ENCODE measurements at places on chromosomes 12 and 14.

GRCh38 chr12:48285751-48286650, 64.7 kb downstream of the ZNF641 start:
- no peak for DNase-seq

DNA sequence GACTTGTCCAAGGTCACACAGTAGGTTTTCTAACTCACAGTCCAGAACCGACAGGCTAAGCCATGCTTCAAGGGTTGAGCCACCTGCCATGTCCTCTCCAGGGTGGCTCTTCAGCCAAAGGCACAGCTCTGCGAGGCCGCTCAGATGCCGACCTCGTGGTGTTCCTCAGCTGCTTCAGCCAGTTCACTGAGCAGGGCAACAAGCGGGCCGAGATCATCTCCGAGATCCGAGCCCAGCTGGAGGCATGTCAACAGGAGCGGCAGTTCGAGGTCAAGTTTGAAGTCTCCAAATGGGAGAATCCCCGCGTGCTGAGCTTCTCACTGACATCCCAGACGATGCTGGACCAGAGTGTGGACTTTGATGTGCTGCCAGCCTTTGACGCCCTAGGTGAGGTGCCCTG, 12.7 kb upstream of the OAS2 start:
- DNase-seq: no peak

DNA sequence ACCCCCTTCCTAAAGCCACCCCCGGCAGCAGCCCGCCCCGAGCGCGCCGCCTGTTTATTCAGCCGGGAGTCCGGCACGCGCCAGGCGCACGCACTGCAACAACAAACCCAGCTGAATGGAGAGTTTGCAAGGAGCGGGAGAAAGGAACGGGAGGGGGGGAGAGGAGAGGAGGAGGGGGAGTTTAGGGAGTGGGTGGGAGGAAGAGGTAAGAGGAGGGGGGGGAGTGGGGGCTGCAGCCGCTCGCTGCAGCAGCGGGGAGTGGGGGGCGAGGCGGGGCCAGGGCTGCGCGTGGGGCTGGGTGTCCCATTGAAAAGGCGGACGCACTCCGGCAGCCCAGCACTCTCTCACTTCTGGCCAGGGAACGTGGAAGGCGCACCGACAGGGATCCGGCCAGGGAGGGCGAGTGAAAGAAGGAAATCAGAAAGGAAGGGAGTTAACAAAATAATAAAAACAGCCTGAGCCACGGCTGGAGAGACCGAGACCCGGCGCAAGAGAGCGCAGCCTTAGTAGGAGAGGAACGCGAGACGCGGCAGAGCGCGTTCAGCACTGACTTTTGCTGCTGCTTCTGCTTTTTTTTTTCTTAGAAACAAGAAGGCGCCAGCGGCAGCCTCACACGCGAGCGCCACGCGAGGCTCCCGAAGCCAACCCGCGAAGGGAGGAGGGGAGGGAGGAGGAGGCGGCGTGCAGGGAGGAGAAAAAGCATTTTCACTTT, at the start of gene ASCL1:
TSS of gene ASCL1 (plus strand) at position 336 of the 712 bp plus-strand sequence. CDS start 571 bp downstream, outside the sequence.
- DNase-seq: no peak

DNA sequence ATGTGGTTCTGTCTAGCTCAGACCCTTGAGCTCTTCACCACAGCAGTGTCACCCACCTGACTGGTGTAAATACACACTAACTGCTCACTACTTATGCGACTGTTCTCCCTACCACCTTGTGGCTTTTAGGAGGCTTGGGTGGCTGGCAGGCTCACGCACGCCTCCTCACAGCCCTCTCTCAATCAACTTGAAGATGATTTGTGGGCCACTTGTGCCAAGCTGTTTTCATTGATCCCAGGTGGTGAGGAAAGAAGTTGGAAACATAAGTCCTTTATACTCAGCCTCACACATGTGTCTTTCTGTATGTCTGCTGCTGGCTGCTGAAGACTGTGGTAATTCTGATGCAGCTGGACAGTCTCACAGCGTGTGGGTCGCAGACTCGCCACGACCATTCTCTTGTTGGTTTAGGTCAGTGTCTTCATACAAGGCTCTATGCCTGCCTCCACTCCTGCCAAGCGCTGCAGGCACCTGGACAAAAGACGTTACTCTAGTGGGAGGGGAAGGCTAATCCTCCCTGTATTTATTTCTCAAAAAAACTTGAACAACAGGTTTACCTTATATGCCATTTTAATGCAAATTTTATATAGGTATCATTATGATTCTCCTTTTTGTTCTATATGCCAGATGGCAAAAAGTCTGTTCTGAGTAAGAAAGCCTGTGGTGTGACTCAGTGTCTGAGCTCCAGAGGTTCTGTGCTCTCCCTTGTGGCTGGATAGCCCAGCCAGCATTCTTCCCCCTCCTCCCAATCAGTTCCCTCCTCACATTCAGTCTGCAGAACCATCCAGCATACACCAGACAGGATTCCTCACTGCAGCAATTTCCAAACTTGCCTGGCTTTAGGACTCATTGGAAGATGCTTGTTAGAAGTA, 115.6 kb downstream of the DIP2B start:
- no peak for DNase-seq

DNA sequence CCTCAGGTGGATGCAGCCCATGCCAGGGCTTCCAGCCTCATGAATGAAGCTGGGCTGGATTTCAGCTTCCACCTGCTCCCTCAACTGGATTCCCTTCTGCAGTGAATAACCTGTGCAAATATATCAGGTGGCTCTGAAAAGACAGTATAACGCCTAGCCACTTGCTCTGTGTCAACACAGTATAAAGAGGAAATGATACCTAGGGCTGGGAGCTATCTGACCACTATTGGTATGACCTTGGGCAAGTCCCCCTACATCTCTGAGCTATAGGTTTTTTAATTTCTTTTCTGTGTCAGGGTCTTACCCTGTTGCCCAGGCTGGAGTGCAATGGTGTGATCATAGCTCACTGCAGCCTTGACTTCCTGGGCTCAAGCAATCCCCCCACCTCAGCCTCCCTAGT, 19.8 kb downstream of the ISM2 start:
- no peak for DNase-seq

GRCh38 chr14:88613552-88614010, 50.7 kb downstream of the ZC3H14 start:
- DNase-seq: no peak

DNA sequence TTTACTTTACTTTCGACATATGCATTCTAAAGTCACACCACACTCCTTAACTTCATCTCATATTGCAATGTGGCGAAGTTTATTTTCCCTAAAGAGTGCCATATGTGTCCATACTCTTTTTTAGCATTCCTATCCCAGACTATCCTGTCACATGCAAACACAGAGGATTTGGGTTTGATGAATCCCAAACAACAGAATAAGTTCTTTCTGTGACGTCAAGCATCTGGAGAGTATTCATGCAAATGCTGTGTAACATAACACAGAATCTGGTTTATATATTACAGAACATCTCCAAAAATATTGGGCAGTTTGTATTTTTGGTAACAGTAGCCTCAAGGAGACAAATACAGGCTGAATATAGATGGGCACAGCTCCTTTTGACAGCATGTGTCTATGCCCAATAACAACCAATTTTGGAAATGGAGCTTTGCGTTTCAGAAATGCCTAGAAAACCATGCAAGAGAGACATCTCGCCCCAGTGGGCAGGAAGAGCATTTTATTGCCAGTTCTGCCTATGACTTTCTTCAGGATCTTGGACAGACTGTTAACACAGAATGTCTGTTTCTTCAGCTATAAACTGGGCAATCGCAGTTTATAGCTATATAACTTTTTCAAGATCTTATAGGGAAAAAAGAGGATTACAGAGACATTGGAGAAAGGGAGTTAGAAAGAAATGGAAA, 190.8 kb downstream of the ADAMTS20 start:
- DNase-seq: no peak

- DNase-seq: no peak
Measured at GRCh38 chr14:79856381-79856780, 354.9 kb downstream of the DIO2 start.

- DNase-seq: no peak
Measured at GRCh38 chr14:56902385-56902784, 92.1 kb upstream of the OTX2 start.

GRCh38 chr12:98405805-98406366, 109.5 kb upstream of the TMPO start:
- DNase-seq: no peak

DNA sequence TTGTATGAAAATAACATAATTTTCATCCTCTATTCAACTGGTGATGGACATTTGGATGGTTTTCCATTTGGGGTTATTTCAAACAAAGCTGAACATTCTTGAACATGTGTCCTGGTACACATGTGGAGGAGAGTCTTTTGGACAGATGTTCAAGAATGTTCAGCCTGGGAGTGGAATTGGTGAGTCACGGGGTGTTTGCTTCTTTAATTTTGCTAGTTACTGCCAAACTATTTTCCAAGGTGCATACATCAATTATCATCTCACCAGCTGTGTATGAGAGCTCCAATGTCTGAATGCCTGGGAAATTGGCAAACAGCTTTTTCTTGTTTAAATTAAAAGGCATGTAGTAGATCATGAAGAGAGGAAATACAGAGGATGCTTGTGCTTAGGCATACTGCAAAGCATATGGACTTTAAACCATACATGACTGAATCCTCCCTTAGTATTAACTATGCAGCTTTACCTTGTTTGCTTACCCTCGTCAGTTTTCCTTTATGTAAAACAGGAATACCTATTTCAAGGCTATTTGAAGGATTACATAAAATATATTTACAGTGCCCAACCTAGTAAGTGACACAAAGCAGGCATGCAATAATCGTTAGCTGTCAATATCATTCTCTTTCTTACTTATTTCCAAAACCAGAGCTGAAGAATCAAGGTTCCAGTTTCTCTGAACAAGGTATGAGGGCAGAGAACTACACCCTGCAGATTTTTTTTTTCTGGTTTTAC, 152.1 kb downstream of the ITPR2 start:
- no peak for DNase-seq

DNA sequence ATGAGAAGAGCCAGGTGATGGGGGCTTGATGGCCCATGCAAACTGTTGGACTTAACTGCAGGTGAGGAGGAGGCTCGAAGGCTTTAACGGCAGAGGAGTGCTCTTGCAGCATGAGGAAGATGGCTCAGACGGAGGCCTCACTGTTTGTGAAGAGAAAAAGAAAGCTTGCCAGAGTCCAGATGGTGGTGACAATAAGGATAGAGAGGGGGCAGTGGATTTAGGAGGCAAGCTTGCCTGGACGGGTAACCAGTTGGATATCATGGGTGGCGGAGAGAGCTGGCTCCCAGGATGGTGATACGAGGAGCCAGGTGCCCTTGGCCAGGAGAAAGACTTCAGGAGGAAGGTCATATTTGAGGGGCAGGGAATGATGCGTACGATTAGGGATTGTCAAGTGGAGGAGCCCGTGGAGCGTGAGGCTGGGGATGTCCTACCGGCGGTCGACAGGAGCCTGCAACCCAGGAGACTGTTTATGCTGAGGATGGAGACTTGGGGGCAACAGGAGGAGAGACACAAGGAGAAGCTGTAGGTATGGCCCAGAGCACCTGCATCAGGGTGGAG, 71.8 kb downstream of the CACNA1C start:
- DNase-seq: no peak

GRCh38 chr12:93098077-93098476, 169.0 kb upstream of the EEA1 start:
- DNase-seq: no peak
